ENCODE measurements at places on chromosomes 12 and 14.
A peak's percentile ranks its signal among the peaks of the same experiment; 100 is the strongest.

- DNase-seq: peak; percentile 33
Measured at GRCh38 chr14:102893452-102893851, 29.0 kb upstream of the AMN start.

DNA sequence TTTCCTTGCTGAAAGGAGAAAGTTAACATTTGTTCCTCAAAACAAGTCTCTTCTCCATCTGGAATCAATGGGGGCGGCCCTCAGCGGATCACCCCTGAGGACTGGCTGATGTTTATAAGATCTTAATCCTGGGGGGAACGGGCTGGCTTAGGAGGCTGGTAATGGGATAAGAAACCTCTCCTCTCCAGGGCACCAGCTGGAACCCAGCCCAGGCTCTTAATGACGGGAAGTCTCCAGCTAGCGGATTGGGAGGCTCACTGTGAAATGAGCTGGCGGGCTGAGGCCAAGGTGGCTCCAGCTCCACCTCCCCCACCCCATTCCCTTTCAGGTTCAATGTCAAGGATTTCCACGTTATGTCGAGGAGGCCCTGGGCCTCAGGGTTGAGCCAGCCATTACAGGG lies 1133.0 kb downstream of the VRK1 start:
- DNase-seq: no peak

- DNase-seq: no peak
Measured at GRCh38 chr12:59115526-59115925, 195.2 kb upstream of the LRIG3 start.

DNA sequence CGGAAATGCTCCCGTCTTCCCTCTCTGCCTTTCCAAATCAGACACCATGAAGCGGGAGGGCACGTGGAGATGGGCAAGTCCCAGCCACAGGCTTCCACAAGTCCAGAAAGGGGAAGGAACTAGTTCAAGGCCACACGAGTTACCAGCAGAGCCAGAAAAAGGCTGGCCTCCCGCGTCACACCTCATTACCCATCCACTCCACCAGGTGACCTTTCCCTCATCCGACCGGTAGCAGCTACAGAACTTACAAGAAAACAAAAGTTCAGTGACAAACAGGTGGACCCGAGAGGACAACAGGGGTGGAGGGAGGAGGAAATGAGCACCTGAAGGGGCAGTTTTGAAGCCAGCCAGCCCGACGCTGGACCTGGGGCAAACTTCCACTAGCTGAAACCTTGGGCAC lies 46.9 kb downstream of the CHGA start:
- DNase-seq: no peak

DNA sequence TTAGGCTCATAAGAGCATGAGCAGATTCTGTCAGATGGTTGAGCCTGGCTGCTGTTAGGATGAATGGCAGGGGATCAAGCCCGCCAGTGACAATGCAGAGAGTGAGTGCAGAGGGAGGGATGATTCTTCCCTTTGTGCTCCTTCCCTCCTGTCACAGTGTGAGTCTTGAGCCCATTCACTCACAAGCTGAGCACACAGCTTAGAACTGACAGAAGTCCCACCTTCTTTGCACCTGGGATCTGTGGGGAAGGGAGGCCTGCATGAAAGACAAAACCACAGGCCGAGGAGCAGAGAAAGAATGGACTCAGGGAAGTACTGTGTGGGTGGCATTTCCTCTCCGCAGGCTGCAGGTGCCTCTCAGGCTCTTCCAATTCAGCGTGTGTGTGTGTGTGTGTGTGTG lies 160.6 kb downstream of the KCNA5 start:
- DNase-seq: no peak

DNA sequence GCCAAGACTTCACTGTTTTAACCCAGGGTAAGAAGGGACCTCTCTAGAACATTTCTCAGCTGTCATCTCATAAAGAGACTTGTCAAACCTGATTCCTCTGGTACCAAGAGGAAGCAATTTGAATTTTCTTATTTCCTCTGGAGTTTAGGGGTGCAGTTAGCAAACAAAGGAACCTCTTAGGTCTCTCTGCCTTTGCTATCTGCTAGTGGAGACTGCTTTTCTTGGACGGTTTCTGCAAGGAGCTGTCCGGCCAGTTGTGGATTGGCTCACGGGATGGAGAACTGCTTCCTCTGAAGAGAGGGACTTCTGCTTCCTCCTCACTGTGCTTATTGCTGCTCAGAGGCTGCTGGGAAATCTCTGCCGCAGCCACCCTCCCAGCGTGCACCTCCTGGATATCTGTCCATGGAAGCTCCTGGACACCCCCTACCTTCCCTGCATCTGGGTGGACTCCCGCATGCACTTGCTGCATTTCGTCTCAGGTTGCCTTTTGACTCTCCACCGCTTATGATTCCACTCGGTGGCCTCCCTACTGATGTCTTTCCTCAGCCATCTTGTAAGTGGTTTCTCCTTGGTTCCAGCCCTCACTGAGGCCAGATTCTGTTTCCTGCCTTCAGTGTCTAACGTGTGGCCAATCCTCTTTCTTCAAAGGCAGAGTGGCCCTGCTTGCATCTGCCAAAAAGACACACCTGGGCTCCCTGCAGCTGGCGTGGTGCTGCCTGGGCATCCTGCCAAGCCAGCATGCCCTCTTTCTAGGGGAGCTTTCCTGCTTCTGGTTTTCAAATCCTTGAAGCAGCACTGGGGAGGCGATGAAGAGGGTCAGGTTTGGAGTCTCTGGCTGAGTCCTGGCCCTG lies 187.3 kb downstream of the CHST11 start:
- peak; percentile 63 for DNase-seq

GRCh38 chr14:65065719-65066118 lies 36.6 kb downstream of the MAX start:
- no peak for DNase-seq

GRCh38 chr14:92973261-92973797 lies 50.4 kb downstream of the CHGA start:
- DNase-seq: peak; percentile 88

DNA sequence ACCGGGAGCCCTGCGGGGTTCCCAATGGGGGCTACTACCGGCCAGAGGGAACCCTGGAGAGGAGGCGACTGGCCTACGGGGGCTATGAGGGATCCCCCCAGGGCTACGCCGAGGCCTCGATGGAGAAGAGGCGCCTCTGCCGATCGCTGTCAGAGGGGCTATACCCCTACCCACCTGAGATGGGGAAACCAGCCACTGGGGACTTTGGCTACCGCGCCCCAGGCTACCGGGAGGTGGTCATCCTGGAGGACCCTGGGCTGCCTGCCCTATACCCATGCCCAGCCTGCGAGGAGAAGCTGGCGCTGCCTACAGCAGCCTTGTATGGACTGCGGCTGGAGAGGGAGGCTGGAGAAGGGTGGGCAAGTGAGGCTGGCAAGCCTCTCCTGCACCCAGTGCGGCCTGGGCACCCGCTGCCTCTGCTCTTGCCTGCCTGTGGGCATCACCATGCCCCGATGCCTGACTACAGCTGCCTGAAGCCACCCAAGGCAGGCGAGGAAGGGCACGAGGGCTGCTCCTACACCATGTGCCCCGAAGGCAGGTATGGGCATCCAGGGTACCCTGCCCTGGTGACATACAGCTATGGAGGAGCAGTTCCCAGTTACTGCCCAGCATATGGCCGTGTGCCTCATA lies 9.7 kb downstream of the TNS2 start:
- DNase-seq: no peak

- DNase-seq: no peak
Measured at GRCh38 chr12:14873440-14874185, 12.0 kb downstream of the MGP start.

DNA sequence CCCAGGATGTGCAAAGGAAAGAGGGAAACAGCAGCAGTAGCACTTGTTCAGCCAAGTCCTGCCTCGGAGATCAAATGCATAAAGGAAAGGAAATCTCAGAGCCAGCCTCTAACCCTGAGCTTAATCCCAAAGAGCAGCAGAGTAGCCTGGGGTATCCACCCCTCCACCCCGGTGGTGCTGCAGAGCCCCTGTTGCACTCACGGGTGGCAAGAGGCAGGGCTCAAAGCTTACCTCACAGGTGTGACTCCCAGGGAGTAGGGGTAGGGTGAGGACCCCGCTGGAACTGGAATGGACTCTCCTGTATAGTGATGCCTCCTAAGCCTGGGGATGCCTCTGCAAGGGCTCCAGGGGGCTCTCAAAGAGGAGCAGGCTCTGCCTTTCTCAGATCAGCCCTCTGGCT lies 211.1 kb downstream of the CACNA1C start:
- DNase-seq: no peak

- DNase-seq: peak; percentile 34
Measured at GRCh38 chr12:78951803-78952551, 87.4 kb downstream of the SYT1 start.

DNA sequence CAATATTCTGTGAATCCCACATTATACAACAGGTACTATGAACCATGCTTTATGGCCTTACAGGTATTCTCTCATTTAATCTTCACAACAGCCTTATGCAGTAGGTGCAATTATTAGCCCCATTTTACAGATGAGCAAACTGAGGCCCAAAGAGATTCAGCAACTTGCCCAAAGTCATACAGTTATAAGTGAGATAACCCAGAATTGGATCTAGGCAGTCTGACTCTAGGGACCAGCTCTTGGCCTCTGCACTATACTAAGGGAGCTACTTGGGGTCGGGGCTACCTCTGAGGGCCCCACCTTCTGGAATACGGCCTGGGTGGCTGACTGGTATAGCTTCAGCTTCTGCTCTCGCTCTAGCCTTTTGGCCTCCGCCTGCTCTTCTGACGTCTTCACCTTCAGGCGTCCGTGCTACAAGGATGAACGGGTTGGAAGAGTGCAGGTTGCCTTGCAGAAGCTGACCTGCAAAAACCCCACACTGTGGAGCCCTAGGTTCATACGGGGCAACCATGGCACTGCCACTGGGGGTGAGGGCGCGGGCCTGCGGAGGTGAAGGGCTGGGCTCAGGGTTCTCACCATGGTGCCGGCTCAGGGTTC lies 762 bp downstream of the RABGGTA start:
- DNase-seq: no peak

DNA sequence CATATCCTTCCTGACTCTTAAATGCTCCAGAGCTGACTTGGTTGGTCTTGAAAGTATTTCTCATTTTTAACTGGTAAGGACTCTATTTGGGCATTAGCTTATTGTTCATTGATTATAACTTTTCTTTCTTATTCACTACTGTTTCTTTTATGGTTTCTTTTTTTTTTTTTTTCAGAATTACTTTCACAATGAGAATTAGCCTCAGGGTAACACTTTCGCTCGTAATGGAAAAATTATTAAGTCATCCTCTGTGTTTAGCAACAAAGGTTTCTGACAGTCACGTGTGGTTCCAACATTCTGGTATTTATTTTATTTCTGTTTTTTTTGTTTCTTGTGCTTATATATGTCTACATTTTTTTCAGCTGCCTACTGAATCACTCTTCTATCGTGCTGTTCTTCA lies 80.0 kb downstream of the METTL25 start:
- no peak for DNase-seq

DNA sequence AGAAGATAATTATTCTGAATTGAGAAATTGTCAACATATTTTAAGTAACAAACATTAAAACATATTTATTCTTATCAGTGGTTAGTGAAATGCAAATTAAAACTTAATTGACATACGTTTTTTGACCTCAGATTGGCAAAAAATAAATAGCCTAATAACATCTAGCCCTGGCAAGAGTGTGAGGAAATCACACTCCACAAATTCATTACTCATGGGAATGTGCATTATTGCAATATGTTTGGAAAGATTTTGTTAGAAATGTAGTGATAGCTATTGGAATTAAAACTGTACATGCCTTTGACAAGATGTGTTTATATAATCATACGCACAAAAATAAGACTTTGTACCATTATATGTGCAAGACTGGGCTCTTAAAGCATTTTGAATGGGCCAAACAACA lies 168.6 kb downstream of the KITLG start:
- DNase-seq: no peak

DNA sequence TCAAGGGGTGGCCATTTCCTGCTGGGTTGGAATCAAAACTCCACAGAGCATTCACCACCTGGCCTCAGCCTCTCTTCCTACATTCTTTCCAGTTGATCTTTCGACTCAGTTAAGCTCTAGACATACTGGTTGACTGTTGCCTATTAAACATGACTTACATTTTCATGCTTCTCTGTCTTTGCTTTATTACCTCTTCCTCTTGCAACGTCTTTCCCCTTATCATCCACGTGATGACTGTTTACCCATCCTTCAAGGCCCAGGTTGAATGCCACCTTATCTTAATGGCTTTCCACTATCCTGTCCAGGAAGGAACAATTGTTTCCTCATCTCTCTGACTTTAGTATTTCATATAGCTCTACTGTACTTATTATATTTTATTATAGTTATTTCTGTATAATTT lies 24.4 kb upstream of the CCDC175 start:
- DNase-seq: no peak

- DNase-seq: no peak
Measured at GRCh38 chr14:46480817-46481216, 170.8 kb downstream of the RPL10L start.

- no peak for DNase-seq
Measured at GRCh38 chr14:54935958-54936357, 33.3 kb upstream of the GCH1 start.

- DNase-seq: no peak
Measured at GRCh38 chr14:76104802-76105355, 46.8 kb upstream of the GPATCH2L start.

DNA sequence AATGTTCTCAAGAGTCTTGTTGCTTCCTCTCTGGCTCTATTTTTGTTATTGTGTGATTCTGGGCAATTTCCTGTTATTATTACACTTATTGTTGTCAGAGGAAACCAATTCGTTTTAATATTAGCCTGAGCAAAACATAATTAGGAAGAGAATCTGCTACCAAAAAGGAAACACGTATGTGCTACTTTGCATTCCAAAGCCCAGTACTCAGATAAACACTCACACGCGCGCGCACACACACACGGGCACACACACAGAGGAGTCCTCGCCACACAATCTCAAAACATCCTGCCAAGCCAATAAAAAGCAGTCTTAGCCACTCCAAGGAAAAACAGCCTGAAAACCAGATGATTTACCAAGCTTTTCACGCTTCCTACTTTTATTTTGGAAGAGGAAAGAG lies 400.7 kb downstream of the NUAK1 start:
- DNase-seq: no peak

GRCh38 chr12:89453121-89453978 lies 71.2 kb downstream of the GALNT4 start:
- no peak for DNase-seq

GRCh38 chr14:62103464-62103863 lies 341.2 kb downstream of the SNAPC1 start:
- no peak for DNase-seq

- DNase-seq: no peak
Measured at GRCh38 chr12:102300824-102301461, 103.3 kb upstream of the PMCH start.

GRCh38 chr12:31991146-31991545 lies 31.9 kb downstream of the RESF1 start:
- DNase-seq: no peak

- DNase-seq: no peak
Measured at GRCh38 chr14:34075042-34075744, 124.3 kb upstream of the EGLN3 start.

- DNase-seq: no peak
Measured at GRCh38 chr14:62015945-62016344, 253.7 kb downstream of the SNAPC1 start.

GRCh38 chr14:106013879-106014376 lies 487.5 kb downstream of the TMEM121 start:
- no peak for DNase-seq

All from Ammon's horn (tissue), 1 donor.